ENCODE measurements at places on chromosomes 4 and X.
A peak's percentile ranks its signal among the peaks of the same experiment; 100 is the strongest.

- no peak for DNase-seq
These were observed 41.1 kb upstream of the STIM2 start for GRCh38 chr4:26819478-26820095.

DNA sequence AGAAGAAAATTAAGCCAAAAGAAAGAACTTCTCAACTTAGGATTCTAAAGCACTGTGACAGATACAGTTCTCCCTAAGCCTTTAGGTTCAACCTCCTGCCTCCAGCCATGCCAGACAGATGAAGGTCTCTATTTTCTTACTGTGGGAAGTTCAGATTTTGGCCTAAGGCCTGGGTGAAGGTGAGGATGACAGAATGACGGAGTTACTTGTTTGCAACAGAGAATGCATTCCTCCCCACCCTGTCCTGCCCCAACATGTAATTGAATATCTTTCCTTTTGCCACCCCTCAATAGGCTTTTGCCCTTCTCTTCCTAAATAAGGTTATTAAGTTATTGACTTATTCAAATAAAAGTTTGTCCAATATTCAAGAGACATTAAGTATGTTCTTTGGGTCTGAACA lies 25.6 kb downstream of the SLC16A2 start:
- no peak for DNase-seq

DNA sequence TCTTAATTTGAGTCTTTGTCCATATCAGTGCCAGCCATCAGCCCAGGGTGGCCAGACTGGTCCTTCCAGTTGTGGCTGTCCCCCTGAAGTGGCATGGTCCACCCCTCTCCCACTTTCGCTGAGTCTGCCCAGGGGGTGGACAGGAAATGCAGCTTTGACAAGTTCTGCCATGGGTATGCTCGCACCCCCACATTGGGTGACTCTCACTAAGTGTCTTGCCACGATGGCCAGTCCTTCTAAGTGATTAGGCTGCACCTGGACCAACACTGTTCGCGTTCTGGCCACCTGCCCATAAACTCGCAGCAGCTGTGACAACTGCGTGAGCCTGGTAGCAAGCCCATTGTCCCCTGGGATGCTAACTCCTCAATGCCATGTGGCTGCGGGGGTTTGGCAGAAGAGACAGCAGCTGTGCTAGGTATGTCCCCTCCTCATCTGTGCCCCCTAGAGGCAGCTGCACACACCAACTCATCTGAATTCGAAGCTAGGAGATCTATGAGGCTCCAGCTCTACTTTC lies 10.0 kb upstream of the LNX1 start:
- DNase-seq = no peak

DNA sequence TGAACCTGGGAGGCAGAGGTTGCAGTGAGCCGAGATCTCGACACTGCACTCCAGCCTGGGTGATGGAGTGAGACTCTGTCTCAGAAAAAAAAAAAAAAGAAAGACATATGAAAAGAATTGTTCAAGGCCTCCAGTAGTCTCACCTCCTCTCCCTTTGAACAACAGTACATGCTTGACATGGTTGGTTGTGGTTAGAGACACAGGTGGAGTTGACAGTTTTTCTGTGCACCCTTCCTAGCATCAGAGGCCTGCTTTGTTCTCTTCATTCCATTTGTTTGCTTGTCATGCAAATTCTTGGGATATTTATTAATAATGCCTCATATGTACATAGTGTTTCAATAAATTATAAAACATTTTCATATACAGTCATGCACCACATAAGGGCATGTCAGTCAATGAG lies 18.3 kb upstream of the PDCL2 start:
- no peak for DNase-seq

- no peak for DNase-seq
These were observed 105.2 kb downstream of the FRAS1 start for GRCh38 chr4:78162342-78162741.

GRCh38 chr4:67926485-67926884 lies 36.8 kb downstream of the TMPRSS11A start:
- DNase-seq = no peak

GRCh38 chrX:8462488-8462887 lies 2.1 kb upstream of the VCX3B start:
- DNase-seq = no peak

- DNase-seq = peak; percentile 8
These were observed 64.9 kb downstream of the NLGN4X start for GRCh38 chrX:6163721-6164120.

GRCh38 chr4:185626798-185627197 lies 91.5 kb upstream of the PDLIM3 start:
- no peak for DNase-seq

- peak; percentile 63 for DNase-seq
These were observed 97.1 kb downstream of the MRPL1 start for GRCh38 chr4:77959566-77960338.

- no peak for DNase-seq
These were observed 35.3 kb upstream of the FGFR3 start for GRCh38 chr4:1757836-1758235.

GRCh38 chrX:151870602-151871001 lies 42.1 kb upstream of the MAGEA4 start:
- peak; percentile 84 for DNase-seq

- no peak for DNase-seq
These were observed 78.1 kb upstream of the PLAC1 start for GRCh38 chrX:134736356-134736755.
